Right renal cortex interstitium (tissue), 3 donors: ENCODE measurements at places on chromosomes 12 and 14. TPM values are rescaled to one million over a fixed set of nuclear protein-coding genes. Genes with fewer than 3 reads are reported as not detected.

- DNase-seq = no peak
These were observed 211.3 kb upstream of the KRR1 start for GRCh38 chr12:75722714-75723200.

- no peak for DNase-seq
These were observed 54.6 kb downstream of the ADGRD1 start for GRCh38 chr12:131008131-131008912.

DNA sequence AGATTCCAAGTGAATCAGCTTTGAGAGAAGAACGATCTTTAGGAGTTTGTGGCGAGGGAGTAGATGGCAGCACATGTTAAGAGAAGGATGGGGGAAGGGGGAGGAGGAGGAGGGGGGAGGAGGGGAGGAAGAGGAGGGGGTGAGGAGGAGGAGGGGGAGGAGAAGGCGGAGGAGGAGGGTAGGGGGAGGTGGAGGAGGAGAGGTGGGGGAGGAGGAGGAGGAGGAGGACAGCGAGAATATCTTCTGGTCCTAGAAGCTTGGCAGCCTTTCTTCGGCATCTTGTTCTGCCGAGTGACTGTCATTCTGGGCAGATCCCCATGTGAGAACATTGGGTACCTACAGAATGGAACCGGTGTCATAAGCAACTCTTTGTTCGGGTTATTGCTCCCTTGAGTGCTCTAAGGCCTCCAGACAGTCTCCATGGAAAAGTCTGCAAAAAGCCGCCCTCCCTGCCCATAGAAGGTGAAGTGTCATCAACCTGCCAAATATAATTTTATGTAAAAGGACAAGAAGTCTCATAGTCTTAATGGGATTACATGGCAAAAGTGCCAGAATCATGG, 6.9 kb downstream of the RFC5 start:
- DNase-seq = no peak

GRCh38 chr14:34059037-34059924, 108.4 kb upstream of the EGLN3 start:
- DNase-seq = no peak

Gene GPR135
- polyA plus RNA-seq = 2.9 TPM

Gene RALGAPA1
- polyA plus RNA-seq = 39.0 TPM

Gene CLIP1
- polyA plus RNA-seq = 43.0 TPM

Gene FGD4
- 16.1 TPM for polyA plus RNA-seq

Gene SERPINA12
- polyA plus RNA-seq = 0.23 TPM

Gene DDIT3
- 35.3 TPM for polyA plus RNA-seq
